Calu3 (cell line): ENCODE measurements at places on chromosomes 12 and 14. TPM values are rescaled to one million over a fixed set of nuclear protein-coding genes. Genes with fewer than 3 reads are reported as not detected.

The GPRC5A gene
- 742 and 748 TPM in 2 replicates for total RNA-seq

The TAS2R7 gene
- total RNA-seq: not detected in 2 replicates

DNA sequence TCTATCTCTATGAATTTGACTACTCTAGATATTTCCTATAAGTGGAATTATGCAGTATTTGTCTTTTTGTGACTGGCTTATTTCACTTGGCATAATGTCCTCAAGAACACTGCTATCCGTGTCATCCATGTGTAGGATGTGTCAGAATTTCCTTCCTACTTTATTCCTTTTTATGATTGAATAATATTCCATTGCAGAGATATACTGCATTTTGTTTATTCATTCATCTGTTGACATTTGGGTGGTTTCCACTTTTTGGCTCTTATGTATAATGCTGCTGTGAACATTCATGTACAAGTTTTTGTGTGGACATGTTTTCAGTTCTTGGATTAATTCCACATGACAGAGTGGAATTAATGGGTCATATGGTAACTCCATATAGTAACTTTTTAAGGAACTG is 45.7 kb upstream of the ATP2A2 start:
- peaks cover 28% of the 10 kb centered on the region for H3K4me1 ChIP-seq
- H3K27me3 ChIP-seq: no peaks in the 10 kb centered on the region
- no peak overlapping the region for H3K4me3 ChIP-seq
- peak overlapping the region; percentile 44 for H3K27ac ChIP-seq

DNA sequence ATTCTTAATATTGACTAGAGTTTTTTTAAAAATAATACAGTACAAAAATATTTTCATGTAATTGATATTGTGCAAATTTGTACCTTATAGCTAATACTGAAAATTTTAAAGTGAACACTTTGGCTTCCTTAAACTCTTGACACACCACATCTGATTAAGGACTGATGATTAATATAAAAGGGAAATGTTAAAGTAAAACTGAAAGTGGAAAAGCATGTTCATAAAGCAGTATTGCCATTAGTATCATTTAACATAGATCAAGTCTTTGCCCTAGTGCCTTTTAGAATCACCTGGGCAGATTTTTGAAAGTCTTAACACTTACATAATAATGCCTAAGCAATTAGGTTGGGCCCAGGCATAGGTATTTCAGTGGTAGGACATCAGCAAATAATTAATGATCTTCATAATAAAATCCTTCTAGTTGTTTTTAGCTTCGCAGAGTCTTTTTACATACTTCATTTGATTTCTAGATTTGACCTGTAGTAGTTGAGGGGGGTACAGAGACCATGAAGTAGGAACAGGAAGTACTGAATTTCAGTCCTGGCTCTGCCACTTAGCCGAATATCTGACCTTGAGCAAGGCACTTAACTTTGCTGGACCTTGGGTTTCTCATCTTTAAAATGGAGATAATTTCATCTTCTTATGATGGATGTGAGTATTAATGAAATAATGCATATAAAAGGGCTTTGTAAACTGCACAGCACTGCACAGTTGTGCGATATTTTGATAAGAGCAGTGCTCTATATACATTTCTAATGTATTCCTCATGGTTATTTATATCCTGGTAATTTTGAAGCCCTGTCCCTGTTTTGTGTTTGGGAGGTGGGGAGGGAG is 43.7 kb downstream of the MARK3 start:
- H3K27ac ChIP-seq: no peak overlapping the region
- H3K27me3 ChIP-seq: no peaks in the 10 kb centered on the region
- H3K4me1 ChIP-seq: no peaks in the 10 kb centered on the region
- H3K4me3 ChIP-seq: no peak overlapping the region
- no peak for DNase-seq
